Activated CD8-positive, alpha-beta memory T cell treated with anti-CD3 and anti-CD28 coated beads for 4 hours (primary cell): ENCODE measurements at places on chromosomes 4 and X.

GRCh38 chr4:150145090-150145945, 67.1 kb downstream of the DCLK2 start:
- no peak for DNase-seq

DNA sequence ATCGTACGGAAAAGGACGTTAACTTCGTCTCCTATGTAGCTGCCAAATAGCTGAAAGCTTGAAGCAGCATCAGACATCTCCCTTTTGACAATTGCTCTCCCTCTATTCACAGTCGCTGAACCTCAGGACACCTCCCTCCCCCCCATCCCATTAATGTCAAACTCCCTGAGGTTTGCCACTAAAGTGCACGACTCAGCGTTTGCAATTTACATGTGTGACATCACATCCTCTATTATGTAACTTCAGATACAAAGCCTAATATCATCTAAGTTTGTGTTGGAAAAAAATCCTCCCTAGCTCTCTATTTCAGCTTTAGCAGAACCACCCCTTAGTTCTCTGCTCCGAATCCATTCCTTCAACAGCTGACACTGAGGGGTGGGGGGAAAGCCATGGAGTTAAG, 5.5 kb upstream of the NR3C2 start:
- no peak for DNase-seq

DNA sequence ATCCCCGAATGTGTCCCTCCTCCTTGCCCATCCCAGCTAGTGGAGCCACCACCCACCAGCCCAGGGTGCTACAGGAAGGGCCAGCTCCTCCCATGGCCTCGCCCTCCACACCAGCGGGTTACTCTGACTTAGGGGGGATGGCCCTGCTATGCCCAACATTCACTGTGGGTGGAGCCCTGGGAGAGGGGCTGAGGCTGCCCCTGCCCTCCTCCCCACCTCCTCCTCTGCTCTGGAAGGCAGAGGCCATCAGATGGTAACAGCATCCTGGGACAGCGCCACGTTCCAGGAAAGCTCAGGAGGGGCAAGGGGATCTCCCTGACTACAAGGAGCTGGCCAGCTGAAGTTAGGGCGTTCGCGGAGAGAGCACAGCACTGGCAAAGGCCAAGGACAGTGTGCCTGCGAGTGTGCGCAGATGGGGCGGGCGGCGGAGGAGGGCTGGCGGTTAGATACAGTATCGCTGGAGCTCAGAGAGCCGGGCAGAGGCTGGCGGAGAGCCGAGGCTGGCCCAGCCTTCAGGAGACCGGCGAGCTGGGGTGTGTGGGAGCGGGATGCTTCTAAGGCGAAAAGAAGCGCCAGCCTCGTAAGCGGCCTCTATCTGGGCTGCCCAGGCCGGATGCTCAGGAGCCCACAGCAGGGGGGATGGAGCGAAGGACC, 1.5 kb downstream of the JAKMIP1 start:
- no peak for DNase-seq

- no peak for DNase-seq
Observed at GRCh38 chr4:25863347-25863784, 578 bp upstream of the SEL1L3 start.

- no peak for DNase-seq
Observed at GRCh38 chrX:72245461-72246089, 6.7 kb upstream of the ERCC6L start.

- DNase-seq, result no peak
Observed at GRCh38 chrX:86023811-86024210, 23.5 kb downstream of the CHM start.

GRCh38 chrX:17497193-17497592, 122.2 kb downstream of the NHS start:
- DNase-seq, result no peak
